ENCODE measurements at places on chromosomes 1 and 21.

DNA sequence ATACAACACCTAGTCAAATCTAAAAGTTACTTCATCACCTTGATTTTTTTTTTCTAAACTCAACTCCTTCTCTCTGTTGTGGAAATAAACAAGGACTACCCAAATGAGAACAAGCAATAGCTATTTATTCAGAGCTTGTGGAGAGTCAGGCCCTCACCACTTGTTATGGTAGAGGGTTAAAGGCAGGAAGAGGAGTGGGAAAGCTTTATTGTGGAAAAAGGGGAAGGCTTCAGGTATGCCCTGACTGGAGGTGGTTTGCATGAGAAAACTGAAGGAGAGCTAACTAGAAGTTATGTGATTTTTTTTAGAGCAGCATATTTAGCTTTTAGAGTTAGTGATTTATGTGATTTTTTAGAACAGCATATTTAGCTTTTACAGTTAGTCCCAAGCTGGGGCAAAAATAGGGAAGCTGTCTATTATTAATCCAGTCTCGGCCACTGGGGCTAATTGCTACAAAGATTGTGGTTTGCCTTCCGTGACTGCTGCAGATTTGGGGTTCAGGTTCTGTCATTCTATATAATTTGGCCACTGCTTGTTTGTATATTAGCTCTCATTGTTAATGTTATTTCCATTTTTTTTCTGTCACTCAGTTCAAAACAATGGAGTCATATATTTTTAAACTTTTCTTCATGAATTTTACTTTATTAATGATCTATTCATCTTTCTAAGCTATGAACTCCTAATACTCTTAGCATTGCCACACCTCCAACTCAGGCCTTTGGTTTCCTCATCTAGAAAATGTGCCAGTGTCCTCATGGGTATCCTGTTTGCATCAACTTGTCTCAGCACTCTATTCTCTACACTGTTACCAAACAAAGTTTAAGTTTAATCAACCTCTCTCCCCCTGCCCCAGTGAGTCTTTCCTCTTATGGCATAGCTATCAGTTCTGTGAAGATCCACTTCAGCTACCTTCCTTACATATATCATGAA is 713.0 kb downstream of the BRINP3 start:
- no peaks in the 10 kb centered on the region for H3K27me3 ChIP-seq
- H3K4me3 ChIP-seq, result no peak overlapping the region
- DNase-seq, result no peak
- no peak overlapping the region for H3K27ac ChIP-seq
- H3K36me3 ChIP-seq, result no peaks in the 10 kb centered on the region

DNA sequence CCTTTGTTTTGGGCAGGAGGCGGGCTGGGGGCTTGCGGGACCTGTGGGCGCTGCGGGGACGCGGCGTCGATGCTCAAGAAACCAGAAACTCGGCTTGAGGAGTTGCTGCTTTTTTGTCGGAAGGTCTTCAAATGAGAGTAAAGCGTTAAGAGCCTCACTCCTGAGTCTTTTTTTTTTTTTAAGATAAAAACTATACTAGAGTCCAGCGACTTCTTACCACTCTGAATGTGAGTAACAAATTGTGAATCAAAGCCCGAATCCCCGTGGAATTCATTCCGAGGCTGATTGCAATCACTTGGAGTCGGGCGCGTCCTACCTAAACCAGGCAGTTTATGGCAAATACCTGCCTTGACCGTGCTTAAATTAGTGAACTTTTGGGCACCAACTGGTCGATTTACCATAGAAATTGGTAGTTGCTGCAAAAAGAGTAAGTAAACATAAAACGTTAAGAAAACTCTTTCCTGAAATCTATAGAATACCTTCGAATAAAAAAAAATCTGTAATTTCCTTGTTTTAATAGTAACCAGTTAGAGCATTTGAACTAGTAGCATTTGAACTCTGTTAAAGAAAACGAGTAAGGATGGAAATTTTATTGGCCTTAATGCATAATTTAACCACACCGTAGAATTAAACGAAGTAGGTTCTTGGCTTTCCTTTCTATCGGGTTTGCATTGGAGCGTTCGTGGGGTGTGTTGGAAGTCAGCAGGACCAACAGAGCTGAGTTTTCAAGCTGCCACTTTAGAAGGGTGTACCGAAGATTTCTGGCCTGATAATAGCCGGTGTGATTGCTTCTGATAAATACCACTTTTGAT is 769 bp downstream of the GPSM2 start:
- H3K4me1 ChIP-seq, result no peaks in the 10 kb centered on the region
- peak overlapping the region; percentile 87 for H3K4me3 ChIP-seq
- peak overlapping the region; percentile 22 for H3K27ac ChIP-seq
- H3K27me3 ChIP-seq, result no peaks in the 10 kb centered on the region

DNA sequence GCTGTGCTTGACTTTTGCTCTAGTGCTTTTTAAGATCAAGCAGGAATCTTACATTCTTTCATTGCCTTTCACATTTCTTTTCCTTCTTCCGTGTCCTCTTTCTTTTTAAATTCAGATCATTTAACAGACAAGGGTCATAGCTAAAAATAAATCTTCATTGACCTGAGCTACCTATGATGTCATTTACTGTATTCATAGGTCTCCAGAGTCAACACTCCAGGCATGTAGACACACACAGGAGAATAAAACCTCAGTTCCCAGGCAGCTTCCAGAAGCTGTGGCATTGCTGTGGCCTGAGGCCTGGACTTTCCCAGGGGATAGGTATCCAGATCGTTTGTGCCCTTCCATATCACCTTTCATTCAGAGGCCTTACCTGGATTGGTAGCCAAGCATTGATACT is 38.5 kb upstream of the ENAH start:
- no peak for DNase-seq
- H3K4me3 ChIP-seq, result no peak overlapping the region
- no peaks in the 10 kb centered on the region for H3K27me3 ChIP-seq
- no peaks in the 10 kb centered on the region for H3K36me3 ChIP-seq
- H3K4me1 ChIP-seq, result peaks cover 43% of the 10 kb centered on the region

GRCh38 chr1:221873673-221874072 is 131.8 kb upstream of the DUSP10 start:
- no peak overlapping the region for H3K4me3 ChIP-seq
- no peaks in the 10 kb centered on the region for H3K36me3 ChIP-seq
- H3K27ac ChIP-seq, result no peak overlapping the region
- DNase-seq, result no peak
- H3K4me1 ChIP-seq, result no peaks in the 10 kb centered on the region
